Activated naive CD8-positive, alpha-beta T cell treated with anti-CD3 and anti-CD28 coated beads, Interleukin-2, amount 10 ng/mL, durations not matched to agents 7 days and 5 days (primary cell): ENCODE measurements at places on chromosomes 2 and 18. TPM values are rescaled to one million over a fixed set of nuclear protein-coding genes. Genes with fewer than 3 reads are reported as not detected.

- H3K27me3 ChIP-seq = peaks cover 16% of the 10 kb centered on the region
- no peak overlapping the region for H3K27ac ChIP-seq
- H3K4me1 ChIP-seq = no peaks in the 10 kb centered on the region
- no peak for DNase-seq
Measured at GRCh38 chr2:75464348-75464946, 96.3 kb downstream of the EVA1A start.

The SLC4A5 gene
- 6.6 TPM for total RNA-seq

DNA sequence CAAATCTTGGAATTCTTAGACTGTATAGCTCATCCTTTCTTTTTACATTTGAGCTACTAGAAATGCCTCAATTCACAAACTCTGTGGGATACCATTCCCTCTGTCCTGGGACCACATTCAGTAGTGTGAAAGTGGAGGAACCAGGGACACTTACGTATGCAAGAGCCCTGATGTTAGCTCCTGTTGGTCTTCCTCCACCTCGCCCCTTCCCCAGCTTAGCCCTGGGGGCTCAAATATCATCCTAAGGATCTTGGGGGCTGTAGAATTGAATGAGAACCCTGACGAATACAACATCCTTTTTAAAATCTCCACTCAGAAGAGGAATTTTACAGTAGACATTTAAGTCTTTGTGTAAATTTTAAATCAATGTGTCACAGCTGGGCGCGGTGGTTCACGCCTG lies 65.2 kb upstream of the RAPH1 start:
- H3K4me1 ChIP-seq = peaks cover 18% of the 10 kb centered on the region
- H3K36me3 ChIP-seq = no peaks in the 10 kb centered on the region
- H3K27ac ChIP-seq = no peak overlapping the region
- peaks cover 39% of the 10 kb centered on the region for H3K27me3 ChIP-seq
- no peak overlapping the region for H3K4me3 ChIP-seq
- DNase-seq = no peak

- no peaks in the 10 kb centered on the region for H3K4me1 ChIP-seq
- no peaks in the 10 kb centered on the region for H3K27me3 ChIP-seq
- no peak overlapping the region for H3K27ac ChIP-seq
- no peaks in the 10 kb centered on the region for H3K36me3 ChIP-seq
- no peak overlapping the region for H3K4me3 ChIP-seq
Measured at GRCh38 chr2:24632172-24632571, 141.1 kb downstream of the NCOA1 start.

GRCh38 chr2:177868806-177869205 lies 203.8 kb downstream of the PDE11A start:
- H3K27me3 ChIP-seq = peaks cover 3% of the 10 kb centered on the region
- no peaks in the 10 kb centered on the region for H3K4me1 ChIP-seq
- H3K27ac ChIP-seq = no peak overlapping the region
- no peaks in the 10 kb centered on the region for H3K36me3 ChIP-seq
- H3K4me3 ChIP-seq = no peak overlapping the region

- no peaks in the 10 kb centered on the region for H3K27me3 ChIP-seq
- DNase-seq = no peak
- H3K27ac ChIP-seq = no peak overlapping the region
- H3K4me1 ChIP-seq = peaks cover 4% of the 10 kb centered on the region
Measured at GRCh38 chr18:56967035-56967434, 179.9 kb upstream of the BOD1L2 start.

DNA sequence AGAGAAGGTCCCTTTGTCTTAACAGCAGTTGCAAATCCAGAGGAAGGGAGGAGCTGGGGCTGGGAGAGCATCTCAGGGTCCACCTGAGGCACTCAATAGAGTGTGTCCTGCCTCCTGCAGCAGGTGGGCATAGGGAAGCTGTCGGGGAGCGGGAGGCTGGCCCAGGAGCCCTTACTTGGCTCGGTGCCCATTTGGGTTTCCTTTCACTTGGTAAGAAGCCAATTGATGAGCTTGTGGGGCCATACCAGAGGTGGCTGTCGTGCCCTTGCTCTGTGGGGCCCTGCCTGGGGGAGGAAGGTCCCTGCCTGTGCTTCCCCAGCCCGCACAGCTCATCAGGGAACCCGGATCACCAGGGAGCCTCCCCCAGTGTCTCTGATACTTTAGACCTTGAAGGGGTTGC lies 229.7 kb downstream of the DYSF start:
- no peak overlapping the region for H3K4me3 ChIP-seq
- no peaks in the 10 kb centered on the region for H3K4me1 ChIP-seq
- DNase-seq = no peak
- no peak overlapping the region for H3K27ac ChIP-seq
- no peaks in the 10 kb centered on the region for H3K36me3 ChIP-seq

The IL36RN gene
- not detected for total RNA-seq

The ZFAND2B gene
- total RNA-seq = 68.1 TPM

GRCh38 chr18:4587204-4587603 lies 132.1 kb upstream of the DLGAP1 start:
- DNase-seq = no peak
- H3K4me3 ChIP-seq = no peak overlapping the region
- no peaks in the 10 kb centered on the region for H3K36me3 ChIP-seq
- H3K4me1 ChIP-seq = no peaks in the 10 kb centered on the region
- no peak overlapping the region for H3K27ac ChIP-seq

- H3K27ac ChIP-seq = no peak overlapping the region
- H3K4me1 ChIP-seq = peaks cover 8% of the 10 kb centered on the region
- DNase-seq = no peak
- H3K27me3 ChIP-seq = peaks cover 32% of the 10 kb centered on the region
- H3K36me3 ChIP-seq = peaks cover 6% of the 10 kb centered on the region
- no peak overlapping the region for H3K4me3 ChIP-seq
Measured at GRCh38 chr2:112787294-112787693, 3.0 kb upstream of the IL1A start.

The CREG2 gene
- total RNA-seq = not detected

DNA sequence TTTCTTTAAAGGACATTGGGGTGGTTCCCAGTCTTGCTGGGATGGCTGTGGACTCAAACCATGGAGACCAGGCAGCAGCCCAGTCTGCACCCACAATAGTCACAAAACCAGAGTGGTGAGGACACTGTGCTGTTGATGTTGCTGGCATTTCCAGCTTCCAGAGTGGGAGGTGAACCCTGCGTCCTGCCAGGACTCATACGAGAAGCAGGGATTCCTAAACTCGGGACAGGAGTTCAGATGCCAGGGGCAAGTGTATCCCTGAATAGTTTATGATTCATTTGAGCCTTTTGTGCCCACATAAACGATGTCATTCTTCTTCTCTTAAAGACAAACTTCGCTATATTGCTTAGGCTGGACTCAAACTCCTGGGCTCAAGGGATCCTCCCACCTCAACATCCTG lies 62.8 kb downstream of the TCF7L1 start:
- no peak overlapping the region for H3K27ac ChIP-seq
- no peak overlapping the region for H3K4me3 ChIP-seq
- DNase-seq = no peak
- H3K36me3 ChIP-seq = no peaks in the 10 kb centered on the region
- peaks cover 25% of the 10 kb centered on the region for H3K27me3 ChIP-seq

DNA sequence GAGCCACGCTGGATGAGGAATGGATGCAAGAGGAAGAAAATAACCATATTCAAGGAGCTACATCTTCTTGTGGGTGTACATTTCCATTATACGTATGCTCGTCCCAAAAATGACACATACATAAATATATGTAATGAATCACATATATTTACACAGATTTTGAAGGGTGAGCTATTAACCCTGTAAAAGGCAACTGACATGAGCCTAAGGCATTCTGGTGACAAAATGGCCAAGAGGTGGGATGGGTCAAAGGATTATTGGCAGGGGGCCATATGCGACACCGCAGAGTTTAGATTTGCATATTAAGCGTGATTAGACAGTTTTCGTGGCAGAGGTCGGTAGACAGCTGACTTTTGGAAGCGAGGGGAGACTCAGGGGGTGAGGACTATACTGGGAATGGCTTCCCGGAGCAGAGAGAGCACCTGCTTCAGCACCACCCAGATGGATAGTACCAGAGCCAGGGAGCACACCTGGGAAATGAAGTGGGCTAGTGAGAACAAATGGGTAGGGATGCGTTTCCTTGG lies 431 bp upstream of the CNRIP1 start:
- peaks cover 3% of the 10 kb centered on the region for H3K4me1 ChIP-seq
- H3K27me3 ChIP-seq = peaks cover 85% of the 10 kb centered on the region
- no peak overlapping the region for H3K27ac ChIP-seq
- H3K4me3 ChIP-seq = peak overlapping the region; percentile 63
- no peak for DNase-seq

The CYP27C1 gene
- total RNA-seq = not detected

GRCh38 chr2:200614249-200614648 lies 28.4 kb downstream of the AOX1 start:
- DNase-seq = no peak
- peaks cover 11% of the 10 kb centered on the region for H3K27me3 ChIP-seq
- H3K36me3 ChIP-seq = no peaks in the 10 kb centered on the region
- H3K27ac ChIP-seq = no peak overlapping the region

The RASGRP3 gene
- 8.0 TPM for total RNA-seq

DNA sequence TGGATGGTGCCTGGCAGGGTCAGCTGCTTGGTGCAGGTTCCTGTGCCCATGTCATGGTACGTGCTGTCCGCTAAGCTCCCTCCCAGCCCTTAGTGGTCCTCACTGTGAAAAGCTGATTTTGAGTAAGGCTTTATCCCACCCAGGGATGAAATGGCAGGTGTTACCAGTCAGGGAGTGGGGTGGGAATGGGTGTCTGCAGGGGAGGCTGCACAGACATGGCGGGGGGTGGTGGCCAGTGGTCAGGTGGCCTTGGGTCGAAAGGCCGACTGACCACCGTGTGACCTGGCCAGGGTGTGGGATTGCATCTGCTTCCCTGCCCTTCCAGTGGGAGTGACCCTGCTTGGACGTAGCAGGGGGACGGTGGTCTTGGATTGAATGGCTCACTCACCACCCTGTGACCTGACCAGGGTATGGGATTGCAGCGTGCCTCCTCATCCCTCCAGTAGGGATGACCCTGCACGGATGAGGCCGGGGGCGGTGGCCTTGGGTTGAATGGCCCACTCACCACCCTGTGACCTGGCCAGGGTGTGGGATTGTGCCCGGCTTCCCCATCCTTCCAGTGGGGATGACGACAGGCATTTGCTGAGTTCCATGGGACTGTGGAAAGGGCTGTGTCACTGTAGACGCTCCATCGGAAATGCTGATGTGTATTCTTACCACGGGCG lies 29.8 kb downstream of the AGAP1 start:
- DNase-seq = no peak
- H3K36me3 ChIP-seq = no peaks in the 10 kb centered on the region
- no peak overlapping the region for H3K27ac ChIP-seq
- H3K4me3 ChIP-seq = no peak overlapping the region
- no peaks in the 10 kb centered on the region for H3K4me1 ChIP-seq

- no peak overlapping the region for H3K4me3 ChIP-seq
- no peak for DNase-seq
- H3K36me3 ChIP-seq = no peaks in the 10 kb centered on the region
Measured at GRCh38 chr2:235989591-235989990, 178.6 kb downstream of the GBX2 start.

DNA sequence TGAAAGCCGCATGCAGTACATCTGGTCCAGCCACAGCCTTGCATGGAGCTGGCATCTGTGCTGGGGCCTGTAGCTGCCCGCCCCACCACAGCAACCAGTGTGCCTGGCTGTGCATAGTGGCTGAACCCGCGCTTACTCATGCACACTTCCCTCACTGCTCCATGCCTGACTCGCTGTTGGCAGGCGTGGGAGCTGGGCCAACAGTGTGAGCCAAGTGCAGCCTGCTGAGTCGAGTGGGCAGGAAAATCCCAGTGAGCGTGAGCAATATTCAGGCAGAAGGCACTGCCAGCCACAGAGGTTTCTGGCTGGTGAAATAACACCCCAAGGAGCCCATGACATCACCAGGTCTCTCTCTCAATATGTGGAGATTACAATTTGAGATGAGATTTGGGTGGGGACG lies 1674.1 kb upstream of the TMEFF2 start:
- no peak for DNase-seq
- H3K4me3 ChIP-seq = no peak overlapping the region
- H3K27ac ChIP-seq = no peak overlapping the region
- no peaks in the 10 kb centered on the region for H3K4me1 ChIP-seq
- H3K36me3 ChIP-seq = no peaks in the 10 kb centered on the region
- H3K27me3 ChIP-seq = no peaks in the 10 kb centered on the region

The NOSTRIN gene
- not detected for total RNA-seq

DNA sequence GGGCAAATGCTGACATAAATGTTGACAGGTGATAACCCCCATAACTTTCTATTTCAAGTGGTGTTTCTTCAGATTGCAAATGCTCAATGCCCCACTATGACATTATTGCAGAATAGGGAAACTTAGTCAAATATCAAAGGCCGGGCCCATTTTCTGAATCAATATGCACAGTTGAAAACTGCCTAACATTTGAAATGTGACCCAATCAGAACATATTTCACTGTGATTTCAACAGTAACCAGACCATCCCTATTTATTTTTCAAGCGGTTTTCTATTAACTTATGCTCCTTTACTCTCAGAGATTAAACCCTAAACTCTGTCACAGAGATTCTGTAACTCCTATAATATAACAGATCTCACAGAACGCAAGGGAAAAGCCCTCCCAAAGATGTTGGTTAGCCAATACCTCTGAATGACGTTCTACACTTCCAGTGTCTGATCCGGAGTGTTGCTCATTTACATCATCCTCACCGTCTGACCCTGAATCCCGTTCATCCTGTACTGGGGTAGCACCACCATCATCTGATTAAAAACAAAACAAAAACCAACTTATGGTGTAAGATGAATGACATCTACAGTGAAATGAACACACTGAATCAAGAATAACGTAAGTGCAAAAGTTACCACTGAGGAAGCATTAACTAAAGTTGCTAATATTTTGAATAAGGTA lies 2.9 kb downstream of the IWS1 start:
- peaks cover 31% of the 10 kb centered on the region for H3K4me1 ChIP-seq
- DNase-seq = no peak
- H3K27ac ChIP-seq = no peak overlapping the region
- peaks cover 19% of the 10 kb centered on the region for H3K36me3 ChIP-seq
- no peaks in the 10 kb centered on the region for H3K27me3 ChIP-seq

The SERPINB4 gene
- total RNA-seq = not detected

- H3K4me1 ChIP-seq = peaks cover 10% of the 10 kb centered on the region
- no peak overlapping the region for H3K27ac ChIP-seq
- no peaks in the 10 kb centered on the region for H3K36me3 ChIP-seq
- DNase-seq = no peak
Measured at GRCh38 chr2:176746411-176746810, 466.2 kb upstream of the HNRNPA3 start.

The ZNF521 gene
- total RNA-seq = not detected

GRCh38 chr2:54581326-54582039 lies 125.4 kb downstream of the SPTBN1 start:
- peaks cover 15% of the 10 kb centered on the region for H3K36me3 ChIP-seq
- no peak for DNase-seq
- peak overlapping the region; percentile 83 for H3K27ac ChIP-seq
- no peaks in the 10 kb centered on the region for H3K27me3 ChIP-seq
- peak overlapping the region; percentile 67 for H3K4me3 ChIP-seq

GRCh38 chr2:162579986-162580385 lies 236.1 kb downstream of the GCA start:
- no peaks in the 10 kb centered on the region for H3K4me1 ChIP-seq
- no peak overlapping the region for H3K27ac ChIP-seq
- no peak for DNase-seq
- no peaks in the 10 kb centered on the region for H3K36me3 ChIP-seq
- H3K27me3 ChIP-seq = no peaks in the 10 kb centered on the region

The TLX2 gene
- total RNA-seq = 0.69 TPM
